Parietal lobe (tissue), 2 donors: ENCODE measurements at places on chromosomes 3 and 15. TPM values are rescaled to one million over a fixed set of nuclear protein-coding genes. Genes with fewer than 3 reads are reported as not detected.

The KLF15 gene
- 3.1 TPM for total RNA-seq

The ZDHHC23 gene
- total RNA-seq = 18.8 TPM

The MKRN2OS gene
- total RNA-seq = not detected

The RSRC1 gene
- total RNA-seq = 47.0 TPM

The EOMES gene
- 20.0 TPM for total RNA-seq

The FGF12 gene
- total RNA-seq = 180 TPM

The PTX3 gene
- 7.5 TPM for total RNA-seq

The NOX5 gene
- total RNA-seq = 0.63 TPM

The ATP10A gene
- 2.5 TPM for total RNA-seq

The GLDN gene
- 2.2 TPM for total RNA-seq

The LIPC gene
- total RNA-seq = not detected

The DOCK3 gene
- total RNA-seq = 60.7 TPM

The ARGFX gene
- not detected for total RNA-seq

The PLSCR2 gene
- not detected for total RNA-seq

The AQR gene
- 55.7 TPM for total RNA-seq

The THAP10 gene
- 4.1 TPM for total RNA-seq

The DTX3L gene
- 2.8 TPM for total RNA-seq

The PLSCR5 gene
- not detected for total RNA-seq

The CDCP1 gene
- total RNA-seq = 1.6 TPM

The DZIP3 gene
- 53.5 TPM for total RNA-seq

The PLCB2 gene
- total RNA-seq = 6.9 TPM

The ZNF80 gene
- not detected for total RNA-seq

The GHSR gene
- not detected for total RNA-seq

The IL12A gene
- total RNA-seq = 1.6 TPM

The ATP13A5 gene
- 0.63 TPM for total RNA-seq
